ENCODE measurements at places on chromosomes 1 and 21. TPM values are rescaled to one million over a fixed set of nuclear protein-coding genes. Genes with fewer than 3 reads are reported as not detected.

The RNASEL gene
- total RNA-seq, result 9.2 TPM

GRCh38 chr1:216212826-216213225, 210.4 kb downstream of the USH2A start:
- no peak for DNase-seq

The ESRRG gene
- 0.16 TPM for total RNA-seq

The ATP1A2 gene
- total RNA-seq, result 28.2 TPM

DNA sequence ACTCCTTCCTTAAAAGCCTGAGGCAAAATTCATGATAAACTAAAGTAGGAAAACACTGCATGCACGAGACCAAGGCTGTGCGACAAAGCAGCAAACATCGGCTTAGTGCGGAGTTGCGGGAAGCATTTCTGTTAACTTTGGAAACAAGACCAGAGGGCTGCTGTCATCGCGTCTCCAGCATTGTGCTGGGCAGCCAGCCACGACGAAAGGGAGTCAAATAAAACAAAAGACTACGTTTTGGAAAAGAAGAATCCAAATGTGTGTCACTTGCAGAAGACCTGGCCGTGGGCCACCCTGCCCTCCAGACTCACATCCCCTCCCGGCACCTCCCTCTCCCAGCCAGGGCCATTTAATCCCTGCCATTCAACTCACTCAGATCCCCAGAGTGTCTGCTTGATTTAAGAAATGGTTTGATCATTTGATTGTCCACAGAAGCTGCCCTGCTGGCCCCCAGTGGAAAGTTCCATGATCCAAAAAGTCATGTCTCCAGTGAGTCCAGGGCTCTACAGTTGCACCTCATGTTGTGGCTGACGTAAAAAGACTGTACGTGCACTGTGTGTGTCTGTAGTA, 2.4 kb upstream of the KRTAP10-11 start:
- no peak for DNase-seq

The OR2G6 gene
- total RNA-seq, result not detected

The TNFRSF9 gene
- total RNA-seq, result 0.05 TPM

The PRPF38B gene
- total RNA-seq, result 16.1 TPM

DNA sequence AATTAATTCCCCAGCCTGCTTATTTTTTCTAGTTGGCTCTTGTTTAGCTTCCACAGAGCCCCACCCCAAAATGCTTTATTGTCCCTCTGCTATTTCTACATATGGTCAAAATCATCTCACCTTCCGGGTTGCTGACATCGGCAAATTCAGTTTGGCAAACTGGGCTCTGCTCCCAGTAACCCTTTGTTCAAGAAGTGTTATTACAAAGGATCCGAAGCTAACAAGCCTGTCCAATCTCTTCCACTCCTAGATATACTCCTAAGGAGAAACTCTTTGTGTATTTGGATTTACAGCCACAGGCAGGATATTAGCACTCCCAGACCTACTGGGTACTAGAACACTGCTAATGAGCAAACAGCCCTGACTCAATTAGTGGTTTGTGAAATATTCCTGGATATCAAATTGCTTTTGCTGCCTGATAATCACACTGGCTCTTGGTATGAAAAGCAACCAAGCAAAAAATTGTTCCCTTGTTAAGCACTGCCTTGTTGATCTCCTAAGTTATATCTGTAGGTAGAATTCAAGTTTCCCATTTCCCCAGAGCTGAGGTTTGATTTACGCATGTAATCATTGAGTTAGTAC, 4.0 kb downstream of the JUN start:
- DNase-seq, result peak; percentile 81

DNA sequence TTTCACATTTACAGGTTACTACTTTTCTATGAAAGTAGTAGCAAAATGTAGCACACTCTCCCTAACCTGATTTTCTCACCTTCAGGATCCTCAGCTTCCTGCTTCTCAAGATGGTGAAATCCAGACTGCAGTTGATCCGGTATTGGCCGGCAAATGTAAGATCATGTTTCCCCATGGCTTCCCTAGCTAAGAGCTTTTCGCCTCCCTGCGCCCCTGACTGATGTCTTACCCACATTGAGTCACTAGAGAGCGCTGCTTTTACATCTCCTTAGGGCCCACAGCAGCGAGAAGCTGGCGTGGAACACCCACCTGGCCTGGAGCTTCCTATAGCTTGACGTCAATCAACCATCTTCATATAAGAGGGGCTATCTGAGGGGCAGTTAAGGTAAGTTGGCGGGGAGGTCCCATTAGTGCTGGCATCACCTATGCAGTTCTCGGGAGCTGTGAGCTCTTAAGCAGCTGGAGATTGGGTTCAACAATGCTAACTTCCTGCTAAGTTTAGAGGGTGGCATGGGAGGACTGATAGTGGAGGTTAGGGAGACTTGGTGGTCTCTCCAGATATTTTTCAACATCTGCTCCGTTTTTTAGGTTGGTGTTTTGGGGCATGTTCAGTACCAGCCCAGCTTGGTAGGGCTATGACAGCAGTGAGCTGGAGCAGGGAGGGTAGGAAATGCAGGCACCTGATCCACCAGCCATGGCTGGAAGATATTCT, 5.5 kb downstream of the PTPN7 start:
- DNase-seq, result peak; percentile 76

GRCh38 chr21:35649186-35649585, 411.1 kb downstream of the SETD4 start:
- DNase-seq, result peak; percentile 18

Measured in myocyte (in vitro differentiated cells).